Activated naive CD4-positive, alpha-beta T cell treated with anti-CD3 and anti-CD28 coated beads for 36 hours (primary cell): ENCODE measurements at places on chromosomes 4 and X. TPM values are rescaled to one million over a fixed set of nuclear protein-coding genes. Genes with fewer than 3 reads are reported as not detected.

The CCNB3 gene
- total RNA-seq, result 0.37 TPM

The CFI gene
- not detected for total RNA-seq

The TMPRSS11B gene
- not detected for total RNA-seq

The SLC10A7 gene
- total RNA-seq, result 12.2 TPM

The ATP8A1 gene
- total RNA-seq, result 32.0 TPM

The GAB1 gene
- 0.12 TPM for total RNA-seq

The CXCL1 gene
- total RNA-seq, result not detected

The CXCL6 gene
- total RNA-seq, result not detected

The VCX3B gene
- not detected for total RNA-seq

The ADH1C gene
- not detected for total RNA-seq

The SGMS2 gene
- total RNA-seq, result not detected

The HMX1 gene
- not detected for total RNA-seq

The ZNF185 gene
- 1.9 TPM for total RNA-seq

The NUP62CL gene
- 3.6 TPM for total RNA-seq

The MAGEA11 gene
- total RNA-seq, result not detected

The CT45A10 gene
- total RNA-seq, result not detected

The MAGED1 gene
- total RNA-seq, result 34.6 TPM

The VEGFC gene
- total RNA-seq, result not detected

The DRP2 gene
- 0.47 TPM for total RNA-seq

The PPP1R3F gene
- total RNA-seq, result 3.4 TPM

The CLDN22 gene
- total RNA-seq, result not detected

The CLRN2 gene
- total RNA-seq, result not detected

The PNMA6F gene
- not detected for total RNA-seq
